ENCODE measurements at places on chromosomes 7 and 10.

DNA sequence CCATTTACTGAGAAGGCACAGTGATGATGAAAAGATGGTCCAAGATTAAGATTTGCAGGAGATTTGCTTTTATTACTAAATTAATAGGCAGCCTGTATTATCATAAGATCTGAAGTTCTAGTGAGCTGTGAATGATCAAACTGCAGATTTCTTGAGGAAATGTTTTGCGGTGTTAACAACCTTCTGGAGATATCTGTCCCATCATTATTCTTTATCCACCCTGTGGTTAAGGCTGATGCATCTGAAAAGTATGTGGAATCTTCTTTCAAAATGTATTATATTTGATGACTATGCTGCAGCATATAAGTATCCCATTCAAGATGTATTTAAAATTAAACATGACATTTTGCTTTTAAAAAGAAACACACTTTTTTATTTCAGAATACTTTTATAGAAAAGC lies 150.3 kb downstream of the POLR1F start:
- DNase-seq: peak; percentile 79

GRCh38 chr7:93551063-93551895 lies 23.2 kb downstream of the CALCR start:
- peak; percentile 28 for DNase-seq

DNA sequence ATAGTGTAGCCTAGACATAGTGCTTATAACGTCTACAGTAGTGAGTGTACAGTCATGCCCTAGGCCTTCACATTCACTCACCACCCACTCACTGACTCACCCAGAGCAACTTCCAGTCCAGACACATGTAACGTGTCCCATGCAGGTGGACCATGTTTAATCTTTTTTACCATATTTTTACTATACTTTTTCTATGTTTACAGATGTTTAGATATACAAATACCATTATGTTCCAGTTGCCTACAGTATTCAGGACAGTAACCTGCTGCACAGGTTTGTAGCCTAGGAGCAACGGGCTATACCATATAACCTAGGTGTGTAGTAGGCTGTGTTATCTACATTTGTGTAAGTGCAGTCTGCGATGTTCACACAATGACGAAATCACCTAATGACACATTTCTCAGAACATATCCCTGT lies 11.0 kb downstream of the MPP7 start:
- peak; percentile 84 for DNase-seq

- DNase-seq: peak; percentile 57
Measured at GRCh38 chr10:116470768-116471415, 43.2 kb downstream of the PNLIPRP3 start.

GRCh38 chr7:139571651-139572050 lies 48.2 kb downstream of the CLEC2L start:
- no peak for DNase-seq

GRCh38 chr10:101841826-101842225 lies 1.8 kb downstream of the KCNIP2 start:
- no peak for DNase-seq

DNA sequence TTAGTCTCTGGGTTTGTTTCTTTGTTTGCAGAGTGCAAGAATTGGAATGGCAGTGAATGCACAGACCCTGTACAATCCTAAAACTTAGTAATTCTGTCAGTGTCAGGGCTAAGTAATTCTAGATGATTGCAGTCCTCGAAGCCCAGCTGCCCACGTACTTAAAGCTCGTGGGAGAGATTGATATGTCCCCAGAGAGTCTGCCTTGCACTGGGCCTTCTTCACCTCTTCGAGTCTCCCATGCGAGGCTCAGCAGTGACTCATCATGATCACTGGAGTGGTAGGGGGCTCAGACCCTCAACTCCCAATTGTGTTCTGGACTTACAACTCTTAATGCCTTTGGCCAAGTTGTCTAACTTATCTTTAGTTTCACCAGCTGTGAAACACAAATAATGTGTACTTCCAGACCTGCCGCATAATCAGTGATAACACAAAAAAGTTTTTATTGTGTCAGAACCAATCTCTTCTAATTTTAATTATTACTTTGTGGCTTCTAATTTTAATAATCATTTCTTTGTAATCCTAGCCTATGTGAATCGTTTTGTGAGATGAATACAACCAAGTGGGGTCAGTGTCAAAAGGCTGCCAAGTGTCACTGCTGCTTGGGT lies 345.6 kb upstream of the LRGUK start:
- no peak for DNase-seq

DNA sequence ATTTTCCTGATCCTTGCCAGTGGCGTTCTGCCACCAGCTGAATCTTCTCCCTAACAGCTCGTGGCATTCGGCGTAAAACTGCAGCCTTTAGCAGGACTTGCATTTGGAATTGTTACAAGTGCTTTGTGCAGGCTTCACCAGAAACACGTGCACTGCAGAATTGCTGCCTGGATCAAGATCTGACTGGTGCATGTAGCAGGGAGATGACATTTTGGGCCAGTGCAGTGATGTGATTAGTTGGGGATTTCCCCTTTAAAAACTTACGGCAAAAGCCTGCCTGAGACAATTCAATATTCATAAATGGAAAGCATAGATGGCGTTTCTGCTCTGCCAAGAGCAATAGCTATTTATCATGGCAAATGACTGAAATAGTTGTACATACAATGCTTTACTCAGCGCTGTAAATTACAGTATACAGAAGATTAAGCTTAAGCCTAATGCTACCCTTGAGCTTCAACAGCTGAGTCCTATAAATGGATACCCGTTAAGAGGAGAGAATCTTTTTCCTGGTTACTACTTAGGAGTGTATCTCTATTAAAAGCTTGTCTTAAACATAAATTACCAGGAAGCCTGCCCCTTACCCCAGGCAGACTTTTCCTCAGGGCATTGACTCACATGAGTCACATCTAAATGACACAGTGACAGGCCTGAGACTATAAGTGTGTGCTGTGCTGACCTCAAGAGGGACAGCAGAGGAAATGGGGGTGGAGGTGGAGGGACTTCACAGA lies 106.3 kb downstream of the ATXN7L1 start:
- peak; percentile 57 for DNase-seq

DNA sequence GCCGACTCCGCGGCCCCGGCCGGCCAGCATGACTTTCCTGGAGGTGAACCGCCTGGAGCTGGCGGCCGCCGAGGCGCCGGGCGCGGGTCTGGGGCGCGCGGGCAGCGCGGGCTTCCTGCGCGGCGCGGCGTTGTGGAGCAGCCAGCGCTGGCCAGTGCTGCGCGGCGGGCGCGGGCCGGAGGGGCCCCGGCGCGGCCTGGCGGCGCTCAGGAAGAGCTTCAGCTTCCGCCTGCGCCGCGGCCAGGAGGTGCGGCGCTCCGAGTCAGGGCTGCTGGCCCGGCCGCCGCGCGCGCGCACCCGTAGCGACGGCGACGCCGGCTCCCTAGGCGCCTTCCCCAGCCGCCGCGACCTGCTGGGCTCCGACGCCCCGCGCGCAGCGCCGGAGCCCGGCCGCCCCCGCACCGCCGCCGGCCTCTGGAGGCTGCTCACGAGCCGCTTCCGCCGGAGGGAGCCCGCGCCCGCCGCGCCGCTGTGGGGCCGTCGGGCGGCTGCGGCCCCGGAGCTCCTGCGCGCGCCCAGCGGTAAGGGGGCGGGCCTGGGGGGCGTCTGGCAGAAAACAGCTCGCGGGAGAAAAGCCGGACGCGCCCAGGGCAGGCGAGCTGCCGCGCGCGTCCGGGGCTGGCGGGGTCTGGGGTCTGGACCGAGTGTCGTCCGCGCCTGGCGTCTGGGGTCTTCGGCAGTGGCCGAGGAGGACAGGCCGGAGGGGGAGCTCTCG lies 29.0 kb downstream of the AGAP3 start:
- DNase-seq: peak; percentile 24

DNA sequence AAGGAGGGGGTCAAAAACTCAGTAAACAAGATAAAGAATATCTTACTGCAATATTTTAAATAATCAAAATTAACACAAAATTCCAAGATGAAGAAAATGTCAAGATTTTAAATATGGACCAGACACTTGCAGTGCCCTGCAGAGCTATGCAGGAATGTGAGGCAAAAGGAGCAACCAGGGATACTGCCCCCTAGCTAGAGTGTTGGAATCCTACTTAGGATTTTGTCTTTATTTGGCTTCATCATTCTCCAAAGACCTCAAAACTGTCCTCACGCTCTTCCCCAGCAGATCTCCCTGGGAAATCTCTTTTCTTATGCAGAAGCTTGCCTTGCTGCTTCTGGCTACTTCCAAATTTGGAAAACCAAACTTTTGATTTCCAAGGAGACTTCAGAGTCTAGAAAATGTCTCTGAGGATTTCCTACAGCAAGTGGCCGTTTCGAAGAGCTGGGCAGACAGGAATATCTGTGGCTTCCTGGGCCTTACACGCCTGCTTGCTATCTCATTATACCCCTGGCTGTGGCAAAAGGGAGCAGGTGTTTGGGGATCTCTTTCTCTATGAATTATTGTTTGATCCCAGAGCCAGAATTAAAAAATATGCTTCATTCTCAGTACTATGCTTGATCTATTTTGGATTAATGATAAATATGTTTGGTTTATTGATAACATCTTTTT lies 232.2 kb upstream of the BMPER start:
- no peak for DNase-seq

GRCh38 chr7:47149208-47149839 lies 432.6 kb downstream of the TNS3 start:
- no peak for DNase-seq

- DNase-seq: no peak
Measured at GRCh38 chr7:75619636-75620035, 119.1 kb downstream of the HIP1 start.

DNA sequence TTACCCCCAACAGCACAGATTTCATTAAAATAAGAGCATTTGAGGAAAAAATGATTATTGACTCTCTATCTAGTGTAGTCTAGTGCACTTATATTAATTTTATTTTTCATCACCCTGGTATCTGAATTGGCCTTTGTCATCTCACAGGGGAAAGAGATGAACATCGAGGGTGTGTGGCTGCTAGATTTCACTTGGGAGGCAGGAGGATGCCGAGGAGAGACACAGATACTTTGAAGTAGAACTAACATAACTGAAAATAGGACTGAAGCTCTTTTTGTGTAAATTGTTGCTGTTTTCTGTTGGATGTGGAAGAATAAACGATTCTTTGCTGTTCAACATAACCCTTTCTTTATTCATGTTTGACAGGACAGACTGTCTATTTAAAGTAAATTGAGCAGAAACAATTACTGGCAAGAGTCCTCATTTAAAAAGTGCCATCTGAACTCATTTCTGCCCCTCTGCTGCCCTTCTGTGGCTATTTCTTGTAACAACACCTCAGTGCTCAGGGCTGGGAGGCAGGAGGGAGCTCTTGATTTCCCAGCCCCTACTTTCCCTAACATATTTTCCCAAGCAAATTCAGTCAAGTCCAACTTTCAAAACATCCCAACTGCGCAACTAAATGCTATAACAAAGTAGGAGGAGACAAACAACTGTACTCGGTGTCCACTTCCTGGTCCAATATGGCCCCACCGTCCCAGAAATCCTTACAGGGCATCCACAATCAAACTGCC lies 15.6 kb downstream of the LYZL1 start:
- DNase-seq: peak; percentile 75

DNA sequence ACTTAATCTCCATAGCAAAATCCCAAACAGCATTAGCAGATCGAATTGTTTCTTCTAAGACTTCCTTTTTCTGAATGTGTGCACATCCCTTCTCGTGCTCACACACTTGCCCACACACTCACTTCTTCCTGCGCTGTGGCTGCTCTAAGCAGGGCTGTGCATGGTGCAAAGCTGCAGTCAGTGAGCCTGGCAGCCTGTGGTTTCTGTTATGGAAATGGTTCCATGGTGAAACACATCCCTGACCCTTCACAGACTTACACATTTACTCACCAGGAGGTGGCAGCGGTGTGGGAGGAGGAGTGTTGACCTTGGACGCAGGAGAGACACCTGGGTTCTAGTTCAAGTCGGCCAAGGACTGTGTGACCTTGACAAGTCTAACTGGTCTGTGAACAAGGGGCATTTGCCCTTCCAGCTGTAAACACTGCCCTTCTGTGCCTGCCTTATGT lies 24.9 kb downstream of the MTURN start:
- DNase-seq: peak; percentile 37

GRCh38 chr10:77737608-77738007 lies 100.0 kb upstream of the KCNMA1 start:
- DNase-seq: peak; percentile 96

GRCh38 chr7:75624134-75624832 lies 114.5 kb downstream of the HIP1 start:
- no peak for DNase-seq

DNA sequence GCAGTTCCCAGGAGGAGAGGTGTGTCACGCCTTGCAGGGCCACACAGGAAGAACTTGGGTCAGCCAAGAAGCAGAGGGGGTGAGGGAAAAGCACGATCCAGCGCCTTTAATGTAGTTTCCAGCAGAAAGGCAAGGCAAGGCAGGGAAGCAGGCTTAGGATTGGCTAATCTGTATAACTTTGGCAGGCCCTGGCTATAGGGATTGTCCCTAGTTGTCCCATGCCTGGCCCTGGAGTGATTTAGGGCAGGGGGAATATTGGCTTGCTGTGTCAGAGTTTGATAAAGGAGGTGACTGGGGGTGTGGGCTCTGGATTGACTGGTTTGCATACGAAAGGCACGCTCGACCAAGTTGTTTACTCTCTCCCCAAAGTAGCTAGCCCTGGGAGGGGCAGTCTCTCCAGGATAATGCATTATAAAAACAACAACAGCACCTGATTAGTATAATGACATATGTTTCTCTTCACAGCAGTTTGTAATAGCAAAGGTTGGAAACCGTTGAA lies 44.5 kb downstream of the RBM28 start:
- DNase-seq: no peak

DNA sequence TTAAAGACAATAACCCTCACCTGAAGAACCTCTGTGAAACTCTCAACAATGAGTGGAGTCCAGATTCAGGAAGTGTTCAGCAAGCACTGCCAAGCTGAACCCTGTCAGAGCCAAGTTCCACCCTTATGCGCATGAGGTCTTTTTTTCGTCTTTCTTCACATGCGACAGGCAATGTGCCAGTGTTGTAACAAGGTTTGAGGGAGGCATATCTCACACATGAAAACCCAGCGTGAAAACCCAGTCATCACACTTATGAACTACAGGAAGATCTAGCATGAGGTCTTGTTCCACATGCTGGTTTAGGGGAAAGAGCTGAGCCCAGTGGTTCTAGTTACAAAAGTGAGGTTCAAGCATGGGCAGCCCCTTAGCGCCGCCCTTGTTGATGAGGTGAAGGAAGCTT lies 49.7 kb downstream of the RABGEF1 start:
- DNase-seq: no peak

DNA sequence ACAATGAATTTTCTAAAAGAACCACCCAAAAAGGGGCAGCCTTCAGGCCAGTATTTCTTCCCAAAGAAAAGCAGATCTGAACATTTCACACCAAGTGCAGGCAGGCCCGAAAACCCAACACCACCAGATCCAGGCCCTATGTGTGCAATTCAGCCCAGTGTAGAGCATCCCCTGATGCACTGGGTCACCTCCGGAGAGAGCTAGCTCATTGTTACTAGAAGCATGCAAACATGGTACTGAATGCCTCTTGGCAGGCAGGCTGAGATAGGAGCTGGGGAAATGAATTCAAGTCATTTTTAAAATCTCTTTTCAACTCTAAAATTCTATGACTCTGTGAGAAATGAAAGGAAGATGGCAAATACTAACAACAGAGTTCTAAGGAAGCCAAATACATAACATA lies 174.8 kb downstream of the ELMO1 start:
- DNase-seq: no peak

- peak; percentile 18 for DNase-seq
Measured at GRCh38 chr10:124221356-124222317, 128.2 kb upstream of the CHST15 start.

GRCh38 chr7:155373359-155374273 lies 75.9 kb downstream of the INSIG1 start:
- DNase-seq: no peak
